ENCODE measurements at places on chromosomes 5 and 9.

DNA sequence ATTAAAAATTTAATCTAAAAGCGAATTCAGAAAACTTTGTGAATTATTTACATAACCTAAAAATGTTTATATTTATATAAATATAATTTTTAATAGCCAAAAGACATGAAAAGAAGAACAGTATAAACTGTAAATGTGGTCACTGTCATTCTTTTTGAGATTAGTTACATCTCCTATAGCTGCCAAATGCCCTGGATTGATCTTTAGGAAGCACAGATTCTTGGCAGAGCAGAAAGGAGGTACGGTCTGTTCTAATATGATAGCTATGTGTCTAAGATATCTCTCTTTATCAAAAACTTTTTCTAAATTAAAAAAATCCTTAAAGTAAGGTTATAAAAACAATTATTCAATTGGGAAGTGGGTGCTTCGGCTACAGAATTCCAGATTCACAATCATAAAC, 151.0 kb downstream of the LPAR1 start:
- DNase-seq: no peak

- DNase-seq: no peak
These were observed 7.5 kb downstream of the OR1K1 start for GRCh38 chr9:122807271-122807900.

GRCh38 chr5:163790497-163790896, 285.1 kb downstream of the MAT2B start:
- no peak for DNase-seq

DNA sequence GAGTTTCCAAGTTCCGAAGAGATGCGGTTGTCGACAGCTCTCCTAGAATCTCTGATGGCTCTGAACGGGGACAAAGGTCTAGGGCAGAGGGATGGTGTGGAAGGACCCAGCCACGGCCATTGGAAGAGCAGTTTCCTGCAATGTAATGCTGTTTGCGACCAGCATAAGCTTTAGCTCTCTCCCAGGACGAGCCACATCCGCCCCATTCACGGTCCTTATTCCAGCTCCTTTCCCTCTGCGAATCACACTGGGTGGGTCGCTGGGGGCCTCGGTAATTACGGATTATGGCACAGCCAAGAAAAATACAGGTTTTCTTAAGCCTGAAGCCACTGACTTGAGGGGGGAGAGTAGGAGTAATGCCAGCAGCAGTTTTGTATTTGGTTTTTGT, 22.7 kb downstream of the ANXA2R start:
- DNase-seq: peak; percentile 61

DNA sequence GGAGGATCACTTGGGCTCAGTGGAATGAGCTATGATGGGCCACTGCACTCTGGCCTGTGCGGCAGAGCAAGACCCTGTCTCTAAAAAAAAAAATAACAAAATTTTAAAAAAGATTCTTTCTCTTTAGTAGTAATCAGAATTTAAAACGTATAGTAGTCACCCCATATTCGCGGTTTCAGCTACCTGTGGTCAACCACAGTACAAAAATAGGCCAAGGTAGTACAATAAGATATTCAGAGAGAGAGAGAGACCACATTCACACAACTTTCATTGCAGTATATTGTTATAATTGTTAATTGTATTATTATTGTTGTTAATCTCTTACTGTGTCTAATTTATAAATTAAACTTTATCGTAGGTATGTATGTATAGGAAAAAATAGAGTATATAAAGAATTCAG, 18.7 kb downstream of the INIP start:
- no peak for DNase-seq

DNA sequence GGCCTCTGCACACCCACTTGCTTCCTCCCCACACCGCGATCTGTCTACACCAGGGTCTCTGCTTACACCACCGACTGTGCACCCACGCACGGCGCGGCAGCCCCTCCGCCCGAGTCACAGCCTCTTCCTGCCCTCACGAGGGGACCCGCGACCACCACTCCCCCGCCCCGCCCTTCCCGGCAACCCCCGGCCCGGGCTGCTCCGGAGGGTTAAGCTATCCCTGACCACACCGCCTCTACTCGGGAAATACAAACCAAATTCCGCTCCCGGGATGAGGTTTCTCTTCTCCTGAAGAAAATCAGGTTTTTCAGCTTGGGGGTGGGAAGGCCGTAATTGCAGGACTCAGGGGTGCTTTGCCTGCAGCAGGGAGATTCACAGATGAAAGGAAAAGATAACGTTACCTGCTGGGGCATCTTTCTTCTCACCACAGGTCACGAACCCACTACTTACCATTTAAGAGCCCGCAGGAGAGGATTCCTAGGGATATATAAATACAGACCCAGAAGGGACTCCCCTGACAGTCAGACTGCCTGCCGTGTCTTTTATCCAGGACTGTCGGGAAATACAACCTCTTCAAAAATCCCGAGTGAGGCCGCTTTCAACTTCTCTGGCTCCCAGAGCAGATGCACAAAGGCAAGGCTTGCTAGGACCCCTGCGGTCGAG, 63.5 kb downstream of the ROR2 start:
- no peak for DNase-seq

DNA sequence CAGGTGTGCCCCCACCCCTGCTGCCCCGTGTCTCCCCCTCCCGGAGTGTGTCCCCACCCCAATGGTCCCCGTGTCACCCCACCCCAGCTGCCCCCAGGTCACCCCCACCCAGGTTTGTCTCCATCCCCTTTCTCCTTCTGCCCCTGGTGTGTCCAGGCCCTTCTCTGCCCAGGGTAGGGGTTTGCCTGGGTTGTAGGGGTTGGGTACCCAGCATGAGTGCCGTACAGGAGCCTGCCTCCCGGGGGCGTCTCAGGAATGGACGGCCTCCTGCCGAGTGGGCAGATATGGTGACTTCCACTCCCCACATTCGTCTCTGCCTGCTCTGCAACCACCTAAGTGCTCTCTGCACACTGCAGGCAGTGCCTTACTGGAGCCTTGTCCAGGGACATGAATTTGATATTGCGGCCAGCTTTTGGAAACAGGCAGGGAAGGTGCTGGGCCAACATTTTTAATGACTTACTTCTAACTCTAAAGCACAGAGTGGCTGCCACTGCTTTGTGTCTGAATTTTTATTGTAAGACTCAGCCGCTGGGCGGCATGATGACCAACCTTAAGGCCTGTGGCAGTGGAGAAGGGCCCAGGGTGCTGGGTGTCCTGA, 6.7 kb downstream of the LRRC14B start:
- DNase-seq: no peak

- no peak for DNase-seq
These were observed 232.1 kb downstream of the SEMA5A start for GRCh38 chr5:9313751-9314150.

- no peak for DNase-seq
These were observed 7.1 kb downstream of the MYORG start for GRCh38 chr9:34369636-34370035.

- no peak for DNase-seq
These were observed 11.5 kb downstream of the WNT8A start for GRCh38 chr5:138095100-138095907.

GRCh38 chr5:170625221-170626165, 121.7 kb downstream of the KCNIP1 start:
- no peak for DNase-seq

GRCh38 chr5:142486020-142486419, 161.2 kb upstream of the SPRY4 start:
- no peak for DNase-seq

- DNase-seq: no peak
These were observed 35.6 kb upstream of the SMU1 start for GRCh38 chr9:33112094-33112493.

- no peak for DNase-seq
These were observed 31.2 kb downstream of the MRPL36 start for GRCh38 chr5:1768283-1769000.

- DNase-seq: peak; percentile 14
These were observed 465.7 kb downstream of the DTWD2 start for GRCh38 chr5:118522626-118523025.

- DNase-seq: peak; percentile 83
These were observed 98.8 kb upstream of the BASP1 start for GRCh38 chr5:17118631-17119030.

GRCh38 chr5:104947076-104947475, 1384.5 kb upstream of the NUDT12 start:
- no peak for DNase-seq

GRCh38 chr5:14665101-14665822, 744 bp downstream of the OTULIN start:
- DNase-seq: peak; percentile 64

- peak; percentile 24 for DNase-seq
These were observed 49.9 kb upstream of the SSBP2 start for GRCh38 chr5:81800797-81801196.

GRCh38 chr5:65480306-65480865, 1.3 kb downstream of the ADAMTS6 start:
- DNase-seq: peak; percentile 92

GRCh38 chr9:131470581-131470991, 32.1 kb upstream of the POMT1 start:
- no peak for DNase-seq

- DNase-seq: no peak
These were observed 547.7 kb downstream of the MAT2B start for GRCh38 chr5:164053123-164053522.

DNA sequence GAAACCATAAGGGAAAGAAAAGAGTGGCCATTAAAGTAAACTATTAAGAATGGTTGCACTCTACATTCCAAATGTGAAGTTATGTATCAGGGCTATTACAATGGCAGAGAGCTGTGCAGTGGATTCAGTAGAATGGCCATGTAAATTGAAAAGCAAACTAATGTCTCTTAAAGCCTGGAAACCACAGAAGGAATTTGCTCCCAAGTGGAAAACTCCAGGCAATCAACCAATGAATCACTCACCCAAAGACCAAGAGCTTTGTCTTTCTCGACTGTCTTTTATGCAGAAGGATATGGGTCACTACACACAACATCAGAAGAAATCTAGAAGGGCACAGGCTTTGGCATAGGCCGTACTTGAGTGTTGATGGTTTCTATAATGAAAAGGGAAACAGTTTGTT, 114.9 kb downstream of the TLE1 start:
- peak; percentile 47 for DNase-seq

DNA sequence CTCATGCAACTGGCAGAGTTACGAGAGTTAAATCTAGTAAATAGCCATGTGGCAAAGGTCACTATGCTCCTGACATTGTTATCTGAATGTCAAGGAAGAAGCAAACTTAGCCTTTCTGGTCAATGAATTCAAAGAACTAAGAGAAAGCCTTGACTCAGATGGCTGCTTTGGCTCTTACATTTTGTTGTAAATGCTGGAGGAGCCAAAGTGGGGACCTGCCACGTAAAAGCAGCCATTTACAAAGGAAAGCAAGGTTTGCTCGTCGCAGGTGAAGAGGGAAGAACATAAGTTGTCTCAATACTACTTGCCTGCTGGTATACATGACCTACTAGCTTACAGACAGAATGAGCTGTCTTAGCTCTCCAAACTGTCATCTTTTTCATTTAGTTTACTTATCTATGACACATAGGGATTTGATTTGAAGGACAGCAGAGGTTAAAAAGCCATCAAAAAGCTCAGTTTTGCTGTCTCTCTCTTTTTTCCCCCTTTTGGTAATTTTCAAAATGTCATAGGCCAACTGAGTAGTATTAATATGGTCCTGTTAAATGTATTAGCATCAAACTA, 1052.8 kb upstream of the DMAC1 start:
- DNase-seq: no peak

GRCh38 chr5:87121304-87122150, 146.2 kb upstream of the RASA1 start:
- peak; percentile 91 for DNase-seq

All from adipocyte (in vitro differentiated cells).